ENCODE measurements at places on chromosomes 7 and 10.

- no peak for DNase-seq
Measured at GRCh38 chr7:22442882-22443369, 57.1 kb downstream of the STEAP1B start.

DNA sequence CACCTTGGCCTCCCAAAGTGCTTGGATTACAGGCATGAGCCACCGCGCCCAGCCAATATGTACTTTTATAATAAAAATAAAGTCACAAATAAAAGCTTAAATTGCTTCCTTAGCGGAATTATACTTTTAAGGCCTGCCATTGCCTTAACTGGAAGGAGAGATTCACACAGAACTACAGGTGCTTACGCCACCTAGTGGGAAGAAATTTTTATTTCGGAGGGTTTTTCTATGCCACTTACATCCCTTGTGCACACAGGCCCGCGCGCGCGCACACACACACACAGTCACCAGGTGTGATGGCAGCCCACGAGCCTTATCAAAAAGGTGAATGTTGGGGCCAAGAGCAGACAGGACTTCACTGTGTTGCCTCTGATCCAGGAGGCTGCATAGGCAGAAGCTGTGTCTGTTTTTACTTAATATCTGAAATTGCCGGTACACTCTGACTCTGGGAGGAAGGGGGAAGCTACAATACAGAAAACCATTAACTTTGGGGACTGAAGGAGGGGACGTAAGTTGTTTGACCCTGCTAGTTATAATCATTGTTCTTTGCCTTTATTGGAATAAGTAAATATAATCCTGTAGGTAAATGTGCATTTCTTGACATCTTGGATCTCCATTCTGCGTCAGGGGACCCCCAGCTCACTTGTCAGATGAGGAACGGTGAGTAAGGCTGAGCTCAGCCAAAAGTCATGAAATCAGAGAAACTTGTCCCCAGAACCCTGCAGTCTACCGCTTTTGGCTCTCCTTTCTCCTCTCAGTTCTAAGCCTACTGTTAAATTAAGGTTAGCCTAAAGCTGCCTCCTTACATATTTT, 87.1 kb downstream of the SLC16A9 start:
- DNase-seq = no peak

GRCh38 chr7:150806863-150807262, 6.3 kb downstream of the TMEM176A start:
- no peak for DNase-seq

GRCh38 chr7:138478499-138478908, 18.4 kb downstream of the TRIM24 start:
- DNase-seq = no peak

- no peak for DNase-seq
Measured at GRCh38 chr10:74035303-74035702, 37.4 kb downstream of the VCL start.

DNA sequence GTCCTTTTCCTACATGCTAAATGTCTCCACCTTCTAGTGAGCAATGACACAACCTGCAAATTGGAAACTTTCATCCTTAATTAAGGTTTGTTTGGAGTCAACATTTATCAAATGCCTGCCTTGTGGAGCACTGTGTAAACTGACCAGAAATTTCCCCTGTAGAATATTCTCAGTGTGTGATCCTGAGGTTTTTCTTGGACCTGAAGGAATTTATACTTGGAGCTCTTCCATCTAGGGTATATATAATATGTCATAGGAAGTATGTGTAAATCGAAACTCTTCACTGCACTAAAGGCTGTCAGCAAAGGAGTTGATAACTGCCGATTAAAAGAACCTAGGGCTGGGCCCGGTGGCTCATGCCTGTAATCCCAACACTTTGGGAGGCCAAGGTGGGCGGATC, 152.4 kb downstream of the NSUN6 start:
- DNase-seq = no peak

DNA sequence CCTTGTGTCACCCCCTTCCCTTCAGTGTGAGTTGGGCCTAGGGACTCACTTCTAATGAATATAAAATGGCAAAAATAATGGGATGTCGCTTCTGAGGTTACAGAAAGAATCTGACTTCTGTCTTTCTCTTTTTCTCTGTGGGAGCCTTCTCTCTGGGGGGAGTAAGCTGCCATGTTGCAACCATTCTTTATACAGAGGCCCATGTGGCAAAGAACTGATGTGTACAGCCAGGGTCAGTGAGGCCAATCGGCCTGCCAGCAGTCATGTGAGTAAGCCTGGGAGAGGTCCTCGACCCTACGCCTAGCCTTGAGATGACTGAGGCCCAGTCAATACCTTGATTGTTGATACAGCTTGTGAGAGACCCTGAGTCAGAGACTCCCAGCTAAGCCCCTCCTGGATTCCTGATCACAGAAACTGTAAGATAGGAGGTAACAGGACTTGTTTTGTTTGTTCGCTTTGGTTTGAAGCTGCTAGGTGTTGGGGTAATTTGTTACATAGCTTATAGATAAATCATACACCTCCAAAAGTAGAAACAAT, 1.7 kb downstream of the TCAF1 start:
- no peak for DNase-seq

GRCh38 chr7:751826-752225, 24.7 kb upstream of the PRKAR1B start:
- no peak for DNase-seq

DNA sequence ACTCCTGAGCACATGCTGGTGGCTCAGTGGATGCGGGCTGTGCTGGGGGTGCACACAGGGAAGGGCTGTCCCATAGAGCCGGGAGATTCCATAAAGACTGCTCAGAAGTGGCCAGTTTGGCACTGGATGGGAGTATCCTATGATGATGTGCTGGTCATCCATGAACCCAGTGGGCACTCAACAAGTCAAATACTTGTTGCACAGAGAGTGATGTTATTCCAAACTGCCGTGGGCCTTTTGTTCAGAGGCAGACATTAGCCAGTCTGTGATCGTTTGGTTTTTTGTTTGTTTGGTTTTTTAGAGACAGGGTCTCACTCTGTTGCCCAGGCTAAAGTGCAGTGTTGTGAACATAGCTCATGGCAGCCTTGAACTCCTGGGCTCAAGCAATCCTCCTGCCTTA, 30.9 kb upstream of the SAMD8 start:
- no peak for DNase-seq

DNA sequence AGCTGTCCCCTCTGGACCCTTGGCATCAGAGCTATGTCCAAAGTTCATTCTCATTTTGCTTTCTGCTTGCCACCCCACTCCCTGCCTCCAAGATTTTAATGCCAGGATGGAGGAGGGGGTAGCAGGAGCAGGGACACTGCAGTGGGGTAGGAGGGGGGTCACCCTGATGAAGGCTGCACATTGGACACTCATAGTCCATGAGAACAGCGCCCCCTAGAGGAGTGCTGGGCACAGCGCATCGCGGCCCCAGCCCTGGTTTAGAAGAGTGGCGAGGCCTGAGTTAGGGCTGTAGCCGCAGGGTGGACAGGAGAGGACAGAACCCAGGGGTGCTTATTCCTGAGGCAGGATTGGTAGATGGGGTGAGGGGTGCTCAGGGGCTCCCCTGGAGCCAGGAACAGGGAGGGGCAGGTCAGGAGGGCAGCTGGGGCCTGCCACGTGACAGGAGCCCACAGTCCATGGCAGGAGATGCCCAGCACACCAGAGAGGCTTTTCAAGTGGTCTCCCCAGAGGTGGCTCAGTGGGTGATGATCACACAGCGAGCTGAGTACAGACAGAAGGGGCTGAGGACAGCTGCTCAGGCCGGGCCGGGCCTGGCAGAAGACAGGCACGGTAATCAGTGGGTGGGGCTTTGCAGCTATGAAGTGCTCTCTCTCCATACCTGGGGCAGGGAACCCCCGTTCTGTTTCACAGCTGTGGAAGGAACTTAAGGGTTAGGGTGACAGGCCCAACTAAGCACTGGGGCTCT, 71.4 kb downstream of the NEURL1 start:
- DNase-seq = no peak

GRCh38 chr10:132297526-132297925, 10.2 kb downstream of the STK32C start:
- DNase-seq = no peak

DNA sequence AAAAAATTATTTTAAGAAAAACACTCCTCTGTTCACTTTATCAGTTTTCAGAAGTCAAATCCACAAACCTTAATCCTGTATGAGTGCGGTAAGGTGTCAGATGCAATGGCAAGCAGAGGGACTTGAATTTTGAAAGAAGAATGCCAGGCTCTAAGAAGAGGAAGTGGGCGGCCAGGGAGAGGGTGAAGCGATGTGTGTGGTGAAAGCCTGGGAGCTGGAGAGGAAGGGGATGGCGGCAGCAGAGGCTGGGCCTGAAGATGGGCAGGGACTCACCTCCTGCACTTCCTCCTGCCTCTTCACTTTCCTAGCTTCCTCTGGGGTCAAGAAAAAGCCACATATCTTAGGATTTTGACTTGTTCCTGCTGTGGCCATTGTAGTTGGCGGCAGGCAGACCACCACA, 609.6 kb downstream of the PARD3 start:
- DNase-seq = no peak

GRCh38 chr7:11934796-11935195, 102.8 kb upstream of the THSD7A start:
- DNase-seq = no peak

- DNase-seq = no peak
Measured at GRCh38 chr7:116802144-116802745, 60.1 kb upstream of the CAPZA2 start.

DNA sequence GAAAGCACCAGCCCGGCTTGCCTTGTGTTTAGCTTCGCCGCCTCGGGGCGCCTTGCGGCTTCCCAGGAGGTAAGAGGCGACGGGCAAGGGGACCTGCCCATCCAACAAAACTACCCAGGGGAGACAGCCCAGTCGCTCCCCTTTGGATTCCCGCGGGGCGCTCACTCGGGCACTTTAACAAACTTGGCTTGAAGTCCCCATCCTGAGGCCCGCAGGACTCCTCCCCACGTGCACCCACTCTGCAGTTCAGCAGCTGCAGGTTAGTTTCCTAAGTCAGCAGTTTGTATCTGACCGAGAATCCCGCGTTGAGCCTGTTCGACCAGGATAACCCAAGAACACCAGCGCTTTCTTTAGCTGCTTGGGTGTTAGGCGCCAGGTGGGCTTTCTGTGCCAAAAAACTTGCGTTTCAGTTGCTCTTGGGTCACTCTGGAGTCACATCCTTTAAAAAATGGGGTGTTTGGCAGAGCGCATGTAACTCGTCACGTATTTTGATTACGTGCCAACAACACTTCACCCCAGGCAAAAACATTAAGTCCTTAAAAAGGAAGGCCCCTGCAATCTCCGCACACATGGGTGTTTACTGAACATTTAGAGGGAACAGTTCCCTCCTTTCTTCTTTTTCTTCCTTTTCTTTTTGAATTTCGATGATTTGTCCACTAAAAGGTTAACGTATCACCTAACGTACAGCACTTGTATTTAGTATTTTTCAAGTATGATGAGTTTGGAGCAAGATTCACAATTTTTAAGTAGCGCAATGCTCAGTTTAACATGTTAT, 876 bp downstream of the DNAH11 start:
- no peak for DNase-seq

DNA sequence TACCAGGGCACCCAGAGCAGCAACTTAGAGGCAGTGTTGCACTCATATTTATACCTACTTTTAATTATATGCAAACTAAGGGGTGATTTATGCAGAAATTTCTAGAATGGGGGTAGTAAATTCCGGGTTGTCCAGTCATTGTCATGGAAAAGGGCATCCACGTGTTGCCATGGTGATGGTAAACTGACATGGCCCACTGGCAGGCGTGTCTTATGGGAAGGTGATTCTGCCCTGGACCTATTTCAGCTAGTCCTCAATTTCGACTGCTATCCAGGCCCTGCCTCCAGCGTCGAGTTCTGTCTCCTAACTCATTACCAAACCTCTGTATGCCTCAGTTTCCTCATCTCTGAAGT, 12.8 kb downstream of the SNX8 start:
- DNase-seq = no peak

- no peak for DNase-seq
Measured at GRCh38 chr7:151773797-151774196, 103.1 kb downstream of the PRKAG2 start.

Data from left ventricle myocardium inferior (tissue), 1 donor.